ENCODE measurements at places on chromosomes 1 and 21.
A peak's percentile ranks its signal among the peaks of the same experiment; 100 is the strongest.

GRCh38 chr1:74038042-74038441, 159.9 kb downstream of the LRRIQ3 start:
- no peak for DNase-seq

GRCh38 chr1:161988413-161988812, 35.3 kb downstream of the OLFML2B start:
- no peak for DNase-seq

- no peak for DNase-seq
These were observed 72.1 kb downstream of the DNM3 start for GRCh38 chr1:171913385-171913784.

- peak; percentile 33 for DNase-seq
These were observed 3.3 kb upstream of the SNRPE start for GRCh38 chr1:203858055-203858454.
